ENCODE measurements at places on chromosomes 13 and 19.

GRCh38 chr19:30169196-30169900 is 202.8 kb upstream of the ZNF536 start:
- DNase-seq = no peak

GRCh38 chr19:34904664-34905527 is 21.8 kb upstream of the ZNF30 start:
- DNase-seq = no peak

GRCh38 chr13:22940090-22940710 is 240.6 kb upstream of the SGCG start:
- no peak for DNase-seq

DNA sequence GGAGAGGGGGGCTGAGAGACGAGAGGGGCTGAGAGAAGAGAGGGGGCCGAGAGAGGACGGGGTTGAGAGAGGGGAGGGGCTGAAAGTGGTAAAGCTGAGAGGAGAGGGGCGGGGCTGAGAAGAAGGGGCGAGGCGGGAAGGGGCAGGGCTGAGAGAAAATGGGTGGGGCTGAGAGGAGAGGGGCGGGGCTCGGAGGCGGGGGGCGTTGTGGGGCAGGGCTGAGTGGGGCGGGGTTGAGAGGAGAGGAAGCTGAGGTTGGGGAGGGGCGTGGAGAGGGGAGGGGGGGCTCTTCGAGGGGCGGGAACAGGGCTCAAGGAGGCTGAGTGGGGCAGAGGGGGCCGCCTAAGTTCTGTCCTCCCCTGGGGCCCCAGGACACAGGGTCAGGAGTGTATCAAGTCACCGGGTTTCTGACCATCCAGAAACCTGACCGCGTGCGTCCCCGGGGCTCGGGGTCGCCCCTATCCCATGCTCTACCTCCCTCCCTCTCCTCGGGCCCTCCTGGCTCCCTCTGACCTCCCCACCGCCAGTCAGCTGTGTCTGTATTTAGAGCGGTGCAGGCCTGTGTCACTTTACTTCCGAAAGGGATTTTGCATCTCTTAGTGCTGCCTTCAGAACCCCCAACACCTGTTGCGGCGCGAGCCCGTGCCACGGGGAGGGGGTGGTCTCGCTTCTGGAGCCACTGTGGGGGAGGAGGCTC is 38.6 kb upstream of the SEMA6B start:
- DNase-seq = no peak

DNA sequence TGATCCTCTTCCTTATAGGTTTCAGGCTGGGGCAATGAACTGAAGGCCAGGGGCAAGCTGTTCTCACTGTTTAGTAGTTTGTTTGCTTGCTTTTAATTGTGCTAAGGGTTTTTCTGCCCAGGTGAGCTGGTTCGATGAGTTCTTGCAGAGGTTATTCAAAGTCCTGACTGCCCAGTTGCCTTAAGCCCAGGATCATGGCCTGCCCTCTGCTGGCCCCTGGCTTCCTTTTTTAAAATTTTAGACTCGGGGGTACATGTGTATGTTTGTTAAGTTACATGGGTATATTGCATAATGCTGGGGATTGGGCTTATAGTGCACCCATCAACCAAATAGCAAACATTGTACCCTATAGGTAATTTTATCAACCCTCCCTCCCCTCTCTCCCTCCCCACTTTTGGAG is 65.7 kb downstream of the ZNF536 start:
- no peak for DNase-seq

DNA sequence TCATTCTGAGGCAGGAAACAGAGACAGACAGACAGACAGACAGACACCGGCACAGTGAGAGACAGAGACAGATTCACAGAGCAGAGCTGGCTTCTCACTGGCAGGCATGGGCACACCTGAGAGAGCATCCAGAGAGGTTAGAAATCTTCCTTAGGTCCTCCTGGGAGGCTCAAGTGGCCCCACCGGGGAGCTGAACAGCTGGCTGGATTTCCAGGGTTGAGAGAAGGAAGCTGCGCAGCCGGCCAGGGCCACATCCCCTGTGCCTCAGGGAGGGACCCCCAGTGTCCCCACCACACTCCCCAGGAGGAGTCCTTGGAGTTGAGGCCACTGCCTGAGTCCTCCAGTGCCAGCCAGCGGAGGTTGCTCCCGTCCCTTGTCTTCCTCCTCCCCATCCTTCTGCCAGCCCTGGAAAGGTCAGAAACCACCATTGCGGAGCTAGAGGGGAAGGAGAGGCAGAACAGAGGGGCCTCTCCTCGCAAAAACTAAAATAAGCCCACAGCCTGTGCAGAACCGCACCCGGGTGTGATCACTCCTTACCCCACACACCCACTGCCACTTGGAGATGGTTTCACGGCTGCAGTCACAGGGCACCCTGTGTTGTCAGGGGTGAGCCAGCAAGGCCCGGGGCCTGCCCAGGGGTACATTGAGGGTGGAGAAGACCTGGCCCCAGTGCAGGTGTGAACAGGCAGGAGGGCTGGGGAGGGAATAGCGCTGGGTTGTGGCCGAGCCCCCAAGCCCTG is 4.2 kb downstream of the FFAR3 start:
- no peak for DNase-seq

DNA sequence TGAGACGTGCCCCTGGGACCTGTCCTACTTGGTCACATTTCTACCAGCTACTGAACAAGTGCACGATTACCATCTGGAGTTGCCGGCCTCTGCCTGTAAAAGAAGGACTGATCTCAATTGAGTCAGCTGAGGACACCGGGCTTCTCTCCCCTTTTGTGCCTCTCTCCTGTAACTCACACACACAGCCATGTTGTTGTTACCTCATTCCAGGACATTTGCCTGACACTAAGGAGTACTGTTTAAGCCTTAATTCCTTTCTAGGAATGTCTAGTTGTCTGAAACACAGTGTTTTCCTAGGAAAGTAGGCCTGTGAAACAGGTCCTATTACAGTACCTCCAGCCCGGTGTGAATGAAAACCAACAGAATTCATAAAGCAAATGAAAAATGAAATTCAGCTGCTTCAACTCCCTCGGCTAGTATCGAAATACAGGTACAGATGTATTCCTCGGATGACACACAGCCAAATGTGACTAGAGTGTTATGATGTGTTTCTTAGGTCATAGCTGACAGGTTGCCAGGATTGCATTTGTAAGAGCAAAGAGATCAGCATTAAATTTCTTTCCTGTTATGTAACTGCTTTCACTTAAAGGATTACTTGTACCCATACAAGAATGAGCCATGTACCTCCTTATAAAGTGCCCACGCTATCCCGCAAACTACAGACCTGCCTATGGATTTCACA is 152.0 kb upstream of the IRS2 start:
- peak; percentile 85 for DNase-seq
